ENCODE measurements at places on chromosomes 5 and 9. TPM values are rescaled to one million over a fixed set of nuclear protein-coding genes. Genes with fewer than 3 reads are reported as not detected.

- peak; percentile 83 for DNase-seq
Measured at GRCh38 chr9:127004946-127005769, 90.6 kb downstream of the RALGPS1 start.

Gene MARCOL
- not detected for total RNA-seq

Gene MLANA
- not detected for total RNA-seq

DNA sequence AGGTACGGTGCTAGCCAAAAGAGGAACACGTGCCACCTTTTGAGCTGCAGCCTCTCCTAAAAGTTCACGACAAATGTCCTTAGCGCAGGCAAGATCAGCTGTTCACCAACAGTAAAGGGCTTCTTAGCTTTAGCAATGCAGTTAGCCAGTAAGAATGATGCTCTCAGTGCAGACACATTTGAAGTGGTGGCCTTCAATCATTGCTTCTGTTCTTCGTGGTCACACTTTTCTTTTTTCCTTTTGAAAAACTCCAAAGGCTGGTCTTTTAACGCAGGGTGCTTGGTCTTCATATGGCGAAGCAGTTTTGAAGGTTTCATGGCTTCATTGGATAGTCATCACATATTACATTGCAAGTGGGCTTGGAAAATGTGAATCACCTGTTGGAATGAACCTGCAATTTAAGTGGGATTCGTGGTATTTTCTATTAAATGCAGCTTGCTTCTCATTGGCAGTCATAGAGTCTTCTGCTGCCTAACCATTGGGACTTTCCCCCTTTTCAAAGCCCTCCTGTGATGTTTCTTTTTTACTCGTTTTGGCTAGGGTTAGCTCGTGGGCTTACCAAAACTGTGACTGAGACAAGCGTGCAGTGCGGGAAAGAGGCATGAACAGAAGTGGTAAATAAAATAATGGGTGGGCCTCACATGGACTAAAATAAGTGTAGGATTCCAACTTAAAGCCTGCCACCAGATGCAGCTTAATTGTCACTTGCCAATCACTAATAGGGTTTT is 100.9 kb downstream of the MRPL36 start:
- DNase-seq, result no peak

- DNase-seq, result peak; percentile 54
Measured at GRCh38 chr9:137453643-137454081, 5.5 kb downstream of the NSMF start.

- no peak for DNase-seq
Measured at GRCh38 chr5:62124266-62124665, 181.7 kb upstream of the KIF2A start.

GRCh38 chr5:92916036-92916435 is 665.0 kb downstream of the NR2F1-AS1 start:
- DNase-seq, result no peak

Gene MCTP1
- total RNA-seq, result not detected

Gene PKD2L2
- total RNA-seq, result not detected

- DNase-seq, result no peak
Measured at GRCh38 chr5:157555037-157555640, 20.4 kb downstream of the ADAM19 start.

Gene ADAM19
- 80.6 TPM for total RNA-seq

Data from activated CD8-positive, alpha-beta T cell treated with anti-CD3 and anti-CD28 coated beads, Interleukin-2, amount 10 ng/mL, durations not matched to agents 7 days and 5 days (primary cell).